ENCODE measurements at places on chromosomes 3 and 15.

DNA sequence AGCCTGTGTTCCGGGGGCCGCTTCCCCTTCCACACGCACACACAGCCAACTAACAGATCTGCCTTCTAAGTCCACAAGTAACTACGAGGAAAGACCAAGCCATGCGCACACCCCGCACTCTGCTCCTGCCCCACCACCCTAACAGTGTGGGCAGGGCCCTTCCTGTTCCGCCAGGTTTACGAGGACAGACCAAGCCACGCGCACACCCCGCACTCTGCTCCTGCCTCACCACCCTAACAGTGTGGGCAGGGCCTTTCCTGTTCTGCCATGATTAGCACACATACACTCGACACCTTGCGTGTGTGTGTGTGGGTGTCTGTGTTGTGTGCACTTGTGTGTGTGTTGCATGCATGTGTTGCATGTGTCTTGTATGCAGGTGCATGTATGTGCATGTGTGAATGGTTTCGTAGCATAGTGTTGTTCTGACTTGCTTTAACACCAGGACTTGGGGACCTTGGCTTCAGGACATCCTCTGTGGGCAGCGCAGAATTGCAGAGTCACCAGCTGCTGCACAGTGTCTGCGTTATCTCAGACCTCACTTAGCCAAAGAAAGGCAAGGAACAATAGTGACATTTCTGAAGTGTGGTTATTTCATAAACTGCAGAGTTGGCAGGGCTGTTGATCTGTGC lies 114.4 kb downstream of the CHSY1 start:
- no peak for DNase-seq

- no peak for DNase-seq
Measured at GRCh38 chr3:78994174-78995027, 773.4 kb downstream of the ROBO1 start.

DNA sequence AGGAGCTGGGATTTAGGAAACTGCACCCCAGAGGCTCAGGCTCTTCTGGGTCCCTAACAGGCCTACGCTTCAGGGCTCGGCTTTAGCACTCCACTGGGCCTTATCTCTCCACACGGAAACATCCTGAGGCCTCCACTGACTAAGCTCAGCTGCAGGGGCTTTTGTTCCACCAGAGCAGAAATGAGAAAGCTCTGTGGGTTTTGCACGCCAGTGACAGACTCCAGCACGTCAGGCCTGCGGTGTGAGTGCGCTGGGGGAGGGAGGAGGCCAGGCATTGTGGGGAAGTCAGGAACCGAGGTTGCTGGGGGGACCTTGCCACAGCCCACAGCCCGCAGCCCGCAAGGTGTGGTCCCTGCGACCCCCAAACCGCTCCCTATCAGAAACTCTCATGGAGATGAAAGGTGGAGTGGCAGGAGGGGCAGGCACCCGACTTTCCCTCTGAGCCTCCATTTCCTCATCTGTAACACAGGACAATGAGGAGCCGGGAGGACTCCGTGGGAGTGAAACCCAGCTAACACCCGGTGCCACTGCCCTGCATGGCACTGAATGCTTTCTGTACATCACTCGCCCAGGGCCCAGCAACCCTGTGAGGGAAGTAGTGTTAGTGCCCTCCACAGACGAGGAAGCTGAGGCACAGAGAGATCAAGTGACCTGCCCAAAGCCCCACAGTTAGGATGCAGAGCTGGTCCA lies 106.5 kb downstream of the TPRA1 start:
- peak; percentile 47 for DNase-seq

DNA sequence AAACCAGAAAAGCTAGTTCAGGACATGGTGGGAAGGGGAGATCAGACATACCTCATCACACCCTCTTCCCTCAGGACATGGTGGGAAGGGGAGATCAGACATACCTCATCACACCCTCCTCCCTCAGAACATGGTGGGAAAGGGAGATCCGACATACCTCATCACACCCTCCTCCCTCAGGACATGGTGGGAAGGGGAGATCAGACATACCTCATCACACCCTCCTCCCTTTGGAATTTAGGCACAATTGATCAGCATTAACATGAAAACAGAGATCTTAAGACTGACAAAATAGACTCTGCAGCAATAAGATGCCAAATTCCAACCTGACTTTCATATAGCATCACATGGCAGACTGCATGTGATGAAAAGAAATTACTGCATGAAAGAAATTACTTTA lies 412.7 kb upstream of the ZNF717 start:
- DNase-seq, result no peak

GRCh38 chr3:107441617-107442016 lies 64.4 kb downstream of the CCDC54 start:
- no peak for DNase-seq

DNA sequence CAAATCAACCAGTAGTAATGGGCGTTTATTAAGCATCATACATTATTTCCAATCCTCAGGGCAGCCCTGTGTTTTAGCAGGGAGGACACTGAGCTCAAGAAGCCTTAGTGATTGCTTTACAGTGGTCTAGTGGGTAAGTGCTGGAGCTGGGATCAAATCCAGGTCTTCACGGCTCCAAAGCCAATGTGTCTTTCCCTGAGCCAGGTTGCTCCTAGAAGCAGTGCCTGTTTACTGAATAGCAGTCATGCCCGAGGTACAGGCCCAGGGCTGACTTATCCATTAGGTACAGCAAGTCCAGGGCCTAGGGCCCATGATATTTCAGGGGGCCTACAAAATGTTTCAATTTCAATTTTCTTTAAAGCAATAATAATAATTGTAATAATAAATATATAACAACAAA lies 9.6 kb upstream of the SMAD6 start:
- DNase-seq, result no peak

- DNase-seq, result no peak
Measured at GRCh38 chr3:42755681-42756578, 17.1 kb downstream of the CCDC13 start.

GRCh38 chr15:42932833-42933515 lies 12.4 kb upstream of the TTBK2 start:
- no peak for DNase-seq

- DNase-seq, result no peak
Measured at GRCh38 chr3:38270606-38271005, 5.0 kb downstream of the SLC22A13 start.

GRCh38 chr3:120198305-120198878 lies 86.6 kb downstream of the GPR156 start:
- DNase-seq, result no peak

DNA sequence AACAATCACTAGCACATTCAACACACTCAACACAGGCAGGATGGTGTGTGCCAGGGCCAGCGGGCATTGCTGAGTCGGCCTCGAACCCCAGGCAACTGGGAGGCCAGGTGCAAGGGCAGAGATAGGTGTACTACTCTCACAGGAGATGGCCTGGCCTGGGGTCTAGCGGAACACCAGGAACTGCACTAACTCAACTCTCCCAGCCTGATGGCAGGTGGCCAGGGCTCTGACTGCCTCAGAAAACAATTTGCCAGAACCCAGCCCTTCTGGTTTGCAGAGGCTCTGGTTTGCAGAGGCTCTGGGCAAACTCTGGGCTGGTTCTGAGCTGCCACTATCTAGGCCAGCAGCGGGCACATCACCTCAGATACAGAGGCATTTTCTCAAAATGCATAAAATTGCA lies 229.2 kb upstream of the CHRNA7 start:
- DNase-seq, result no peak

GRCh38 chr3:46508850-46509591 lies 11.2 kb downstream of the RTP3 start:
- no peak for DNase-seq

DNA sequence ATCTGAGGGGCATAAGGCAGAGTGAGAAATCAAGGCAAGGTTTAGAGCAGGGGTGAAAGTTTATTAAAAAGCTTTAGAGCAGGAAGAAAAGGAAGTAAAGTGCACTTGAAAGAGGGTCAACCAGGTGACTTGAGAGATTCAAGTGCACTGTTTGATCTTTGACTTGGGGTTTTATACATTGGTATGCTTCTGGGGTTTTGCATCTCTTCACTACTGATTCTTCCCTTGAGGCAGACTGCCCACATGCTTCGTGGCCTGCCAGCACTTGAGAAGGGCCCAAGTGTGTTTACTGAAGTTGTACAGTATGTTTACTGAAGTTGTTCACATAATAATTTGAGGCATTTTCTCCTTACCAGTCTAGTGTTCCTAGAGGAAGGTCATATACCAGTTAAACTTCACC lies 367.0 kb upstream of the UBE2E2 start:
- DNase-seq, result no peak

DNA sequence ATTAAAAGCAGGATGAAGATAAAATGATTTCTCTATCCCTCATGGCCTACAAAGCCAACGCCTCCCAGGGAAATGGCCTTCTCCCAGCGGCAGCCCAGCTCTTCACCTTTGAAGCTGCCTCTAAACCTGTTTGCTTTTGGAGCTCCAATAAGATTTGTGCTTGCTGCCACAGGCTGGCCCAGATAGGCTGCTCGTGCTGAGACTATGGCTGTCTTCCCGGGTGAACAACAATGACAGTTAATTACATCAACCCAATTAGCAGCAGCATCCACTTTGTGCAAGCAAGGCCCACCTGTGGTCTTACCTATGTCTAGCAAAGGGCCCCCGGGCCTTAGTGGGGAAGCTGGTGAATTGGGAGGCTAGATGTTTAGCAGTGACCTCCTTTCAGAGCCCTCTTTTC lies 179.6 kb downstream of the P3H2 start:
- no peak for DNase-seq

DNA sequence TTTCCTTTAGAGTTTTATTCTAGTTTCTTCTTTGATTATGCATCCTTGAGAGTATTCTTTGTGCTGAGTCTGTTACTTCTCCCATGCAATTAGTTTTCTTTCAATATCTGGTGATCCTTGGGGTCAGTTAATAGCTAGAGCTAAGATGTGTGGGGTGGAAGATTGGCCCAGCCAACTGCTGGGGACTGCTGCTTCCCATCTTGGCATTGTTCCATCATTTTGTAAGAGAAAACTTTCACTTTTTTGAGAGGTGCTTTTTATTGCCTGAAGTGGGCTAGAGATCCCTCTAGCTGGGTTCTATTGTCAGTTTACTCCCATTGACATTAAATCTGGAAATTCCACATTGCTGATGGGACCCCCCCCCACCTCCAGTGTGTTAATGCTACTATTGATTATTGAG lies 15.4 kb downstream of the BCL2L10 start:
- DNase-seq, result no peak

DNA sequence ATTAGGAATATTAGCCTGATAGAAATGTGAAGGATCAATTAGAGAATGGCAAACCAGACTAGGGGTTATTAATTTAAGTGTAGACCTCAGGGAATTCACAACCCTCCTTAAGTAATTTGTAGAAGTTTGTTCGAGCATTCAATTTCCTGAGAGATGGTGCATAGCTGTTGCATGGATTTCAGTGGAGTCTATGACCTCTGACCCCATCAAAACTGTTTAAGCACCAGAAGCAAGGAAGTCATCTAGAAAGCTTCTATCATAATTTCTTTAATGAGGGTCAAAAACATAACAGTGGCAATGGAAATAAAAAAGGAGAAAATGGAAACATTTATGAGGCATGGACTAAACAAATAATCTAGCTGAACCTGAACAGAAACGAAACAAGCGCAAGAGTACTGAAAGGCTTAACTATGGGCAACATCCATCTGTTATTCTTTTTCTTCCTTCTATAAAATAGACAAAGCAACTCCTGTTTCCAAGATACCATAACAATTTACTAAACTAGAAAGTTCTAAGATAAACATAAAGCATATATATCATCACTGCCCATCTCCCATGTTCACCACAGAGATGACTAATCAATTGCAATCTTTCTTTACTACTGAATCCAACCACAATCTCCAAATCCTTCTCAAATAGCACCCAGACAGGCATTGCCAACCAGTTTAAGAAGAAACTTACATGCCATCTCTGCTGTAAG lies 151.4 kb downstream of the THRB start:
- no peak for DNase-seq

DNA sequence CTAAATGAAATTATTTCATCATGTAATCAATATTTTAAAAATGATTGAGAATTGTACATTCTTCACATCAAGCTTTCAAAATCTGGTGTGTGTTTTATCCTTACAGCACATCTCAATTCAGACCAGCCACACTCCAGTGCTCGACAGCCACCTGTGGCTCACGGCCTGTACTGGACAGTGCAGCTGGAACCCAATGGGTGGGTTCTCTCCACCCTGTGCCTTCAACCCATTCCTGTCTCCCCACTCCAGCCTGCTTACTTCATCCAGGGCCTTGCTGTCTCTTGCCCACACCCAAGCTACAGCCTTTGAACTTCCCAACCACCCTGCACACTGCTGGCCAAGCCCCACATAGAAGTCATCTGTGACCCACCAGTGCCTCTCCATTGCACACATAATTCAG lies 17.6 kb downstream of the CYP19A1 start:
- DNase-seq, result no peak

- no peak for DNase-seq
Measured at GRCh38 chr15:36356466-36356865, 223.0 kb upstream of the CDIN1 start.

DNA sequence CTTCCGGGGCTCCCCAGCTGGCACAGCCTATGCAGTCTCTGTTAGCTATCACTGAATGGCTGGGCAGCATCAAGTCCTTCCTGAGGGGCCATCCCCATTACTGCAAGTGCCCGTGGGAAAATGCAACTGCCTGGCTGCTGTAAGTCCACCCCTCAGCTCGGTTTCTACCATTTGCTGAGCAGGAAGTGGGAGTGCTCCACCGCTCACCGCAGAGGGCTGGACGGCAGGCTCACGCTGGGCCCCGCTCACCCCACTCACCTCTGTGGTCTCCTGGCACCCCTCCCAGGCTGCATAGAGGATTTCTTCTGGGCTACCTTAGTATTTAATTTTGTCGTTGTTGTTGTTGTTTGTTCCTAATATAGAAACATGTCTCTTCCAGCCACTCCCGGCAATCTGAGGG lies 270.2 kb downstream of the PLCL2 start:
- DNase-seq, result no peak

Measured in sciatic nerve (tissue), 2 donors.